ENCODE measurements at places on chromosomes 3 and 15. TPM values are rescaled to one million over a fixed set of nuclear protein-coding genes. Genes with fewer than 3 reads are reported as not detected.

Gene VIPR1
- total RNA-seq: 33.4 TPM

Gene SH2D7
- total RNA-seq: not detected

Gene PODXL2
- 5.5 TPM for total RNA-seq

Gene NR1I2
- not detected for total RNA-seq

Gene TMIE
- total RNA-seq: 1.3 TPM

Gene CLSTN2
- not detected for total RNA-seq

Gene FBXO45
- 8.3 TPM for total RNA-seq

Gene ACKR4
- total RNA-seq: not detected

Gene PLXNB1
- 2.4 TPM for total RNA-seq

Gene SLC28A2
- total RNA-seq: not detected

Gene AGTR1
- not detected for total RNA-seq

Gene PRR20G
- total RNA-seq: not detected

Gene EFHB
- total RNA-seq: 0.68 TPM

Gene TPRG1
- 1.6 TPM for total RNA-seq

Gene SLC7A14
- total RNA-seq: not detected

Gene FETUB
- total RNA-seq: not detected

Gene SOX14
- not detected for total RNA-seq

Gene PPP1R14D
- not detected for total RNA-seq

Gene ZPLD1
- not detected for total RNA-seq

Gene SEMA3B
- total RNA-seq: 1.8 TPM

Gene TRIM42
- total RNA-seq: not detected

Gene ARPIN
- 0.13 TPM for total RNA-seq

Gene BLOC1S6
- 66.2 TPM for total RNA-seq

Gene A4GNT
- total RNA-seq: not detected
